ENCODE measurements at places on chromosomes 2 and 18.

DNA sequence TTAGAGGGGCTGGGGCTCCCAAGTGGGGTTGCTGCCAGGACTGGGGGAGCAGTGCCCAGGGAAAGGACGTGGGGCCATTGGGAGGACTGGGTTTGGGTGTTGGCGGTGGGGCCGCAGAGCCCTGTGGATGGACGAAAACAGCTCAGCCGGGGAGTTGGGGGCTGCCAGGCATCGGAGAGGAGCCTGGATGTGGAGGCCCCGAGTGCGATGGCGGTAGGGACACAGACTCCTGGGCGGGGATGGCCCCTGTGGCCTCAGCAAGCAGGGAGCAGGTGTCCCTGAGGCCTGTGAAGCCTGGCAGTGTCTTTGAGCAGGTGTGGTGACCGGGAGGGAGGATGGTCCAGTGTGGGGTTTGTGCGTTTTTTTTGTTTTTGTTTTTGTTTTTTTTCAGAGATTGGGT is 13.3 kb downstream of the CTDP1 start:
- no peak for DNase-seq

- DNase-seq = no peak
Measured at GRCh38 chr2:36416370-36417165, 61.0 kb downstream of the CRIM1 start.

GRCh38 chr2:125398738-125399524 is 1257.0 kb upstream of the GYPC start:
- DNase-seq = no peak

- no peak for DNase-seq
Measured at GRCh38 chr2:181112916-181113315, 132.5 kb downstream of the UBE2E3 start.

- DNase-seq = no peak
Measured at GRCh38 chr2:36453652-36454051, 98.1 kb downstream of the CRIM1 start.

DNA sequence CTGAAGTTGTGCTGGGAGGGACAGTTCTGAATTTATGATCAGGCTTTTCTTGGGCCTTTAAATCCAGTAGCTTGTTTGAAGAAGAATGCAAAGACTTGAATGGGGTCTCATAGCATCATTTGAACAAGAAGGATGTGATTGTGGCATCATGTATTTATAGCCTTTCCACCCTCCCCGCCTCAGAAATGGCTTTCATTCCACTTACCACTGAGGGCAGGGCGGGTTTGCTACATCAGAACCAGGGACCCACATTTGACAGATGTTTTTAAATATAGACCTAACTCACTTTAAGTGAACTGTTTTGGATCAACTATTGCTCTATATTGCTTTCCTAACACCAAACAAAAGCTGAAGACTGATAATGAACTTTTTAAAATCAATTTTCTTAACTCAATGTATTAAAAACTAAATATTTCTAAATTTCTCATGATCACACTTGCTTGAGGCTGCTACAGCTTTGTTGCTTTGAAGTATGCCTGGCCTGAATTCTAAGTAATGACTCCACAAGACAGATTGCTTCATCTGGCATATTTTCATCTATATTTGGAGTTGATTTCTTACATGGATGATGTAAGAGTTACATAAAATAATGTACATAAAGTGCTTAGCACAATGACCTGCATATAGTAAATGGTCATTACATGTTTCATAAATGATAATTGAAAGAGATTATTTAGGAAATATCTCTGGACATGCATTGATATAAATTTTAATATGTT is 1552.9 kb upstream of the SLC39A10 start:
- no peak for DNase-seq

GRCh38 chr18:22170421-22171257 is 1.2 kb downstream of the GATA6 start:
- no peak for DNase-seq

- DNase-seq = no peak
Measured at GRCh38 chr2:202636213-202636513, 1.4 kb downstream of the FAM117B start.

All from T-helper 1 cell (primary cell).